Kidney (tissue), 22 donors: ENCODE measurements at places on chromosomes 5 and 9.

DNA sequence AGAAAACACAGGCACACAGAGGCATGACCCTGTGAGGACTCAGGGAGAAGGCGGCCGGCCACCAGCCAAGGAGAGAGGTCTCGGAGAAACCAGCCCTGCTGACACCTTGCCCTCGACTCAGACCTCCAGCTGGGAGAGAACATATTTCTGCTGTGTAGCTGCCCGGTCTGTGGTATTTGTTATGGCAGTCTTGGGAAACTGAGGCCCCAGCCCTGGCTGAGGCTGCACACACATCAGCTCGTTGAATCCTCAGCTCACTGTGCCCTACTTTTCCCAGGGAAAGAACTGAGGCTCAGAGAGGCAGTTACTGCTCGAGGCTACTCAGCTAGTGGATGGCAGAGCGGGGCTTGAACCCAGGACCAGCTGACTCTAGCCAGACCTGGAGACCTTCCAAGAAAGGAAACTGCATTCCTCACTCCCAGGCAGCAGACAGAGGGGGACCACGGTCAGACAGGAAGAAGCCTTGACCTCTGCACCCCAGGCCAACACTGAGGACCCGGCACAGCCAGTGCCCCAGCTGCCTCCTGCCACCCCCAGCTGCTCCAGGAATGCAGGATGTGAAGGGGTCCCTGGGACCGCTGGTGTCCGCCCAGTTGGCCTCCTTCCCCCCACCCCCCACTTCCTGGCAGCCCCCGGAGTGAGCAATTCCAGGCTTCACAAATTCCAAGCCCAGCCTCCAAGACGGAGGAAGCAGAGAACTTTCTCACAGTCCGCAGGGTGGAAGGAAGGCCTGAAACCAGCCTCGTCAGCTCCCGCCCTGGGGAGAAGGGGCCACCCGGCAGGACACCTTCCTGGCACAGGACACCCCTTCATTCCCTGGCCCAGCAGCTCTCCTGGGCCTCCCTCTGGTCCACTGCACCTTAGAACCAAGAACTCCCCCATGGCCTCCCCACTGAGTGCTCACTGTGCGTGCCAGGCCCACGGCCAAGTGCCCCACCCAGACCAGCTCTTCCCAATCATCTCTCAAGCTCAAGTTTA is 69.9 kb downstream of the LRSAM1 start:
- H3K36me3 ChIP-seq: peaks cover 15% of the 10 kb centered on the region
- peaks cover 21% of the 10 kb centered on the region for H3K4me1 ChIP-seq
- H3K27me3 ChIP-seq: no peaks in the 10 kb centered on the region
- H3K4me3 ChIP-seq: no peak overlapping the region

DNA sequence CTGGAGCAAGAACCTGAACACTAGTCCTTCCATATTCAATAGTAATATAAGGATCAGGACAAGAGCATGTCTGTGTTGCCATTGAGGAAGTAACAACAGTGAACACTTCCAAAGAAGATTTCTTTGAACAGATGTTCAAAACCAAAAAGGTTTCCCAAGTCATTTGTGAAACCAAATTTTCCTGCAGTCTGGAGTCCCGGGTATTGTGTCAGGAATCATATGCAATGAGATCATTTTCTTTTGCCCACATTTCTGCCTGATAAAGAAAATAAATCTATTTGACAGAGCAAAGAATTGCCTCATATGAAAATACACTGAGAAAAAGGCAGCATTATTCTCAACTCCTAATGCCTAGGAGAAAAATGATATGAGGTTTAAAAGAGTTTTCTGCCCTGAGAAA is 151.7 kb downstream of the SNX18 start:
- H3K4me1 ChIP-seq: no peaks in the 10 kb centered on the region
- no peaks in the 10 kb centered on the region for H3K27me3 ChIP-seq
- no peak overlapping the region for H3K4me3 ChIP-seq

GRCh38 chr5:155406815-155407214 is 393.3 kb downstream of the KIF4B start:
- no peaks in the 10 kb centered on the region for H3K36me3 ChIP-seq
- H3K4me1 ChIP-seq: no peaks in the 10 kb centered on the region
- no peak overlapping the region for H3K27ac ChIP-seq
- no peaks in the 10 kb centered on the region for H3K27me3 ChIP-seq

- no peaks in the 10 kb centered on the region for H3K27me3 ChIP-seq
- H3K4me1 ChIP-seq: peaks cover 10% of the 10 kb centered on the region
- peak; percentile 79 for DNase-seq
- no peaks in the 10 kb centered on the region for H3K36me3 ChIP-seq
- H3K27ac ChIP-seq: peak overlapping the region; percentile 72
Measured at GRCh38 chr5:116573702-116574366, 789 bp downstream of the SEMA6A start.

DNA sequence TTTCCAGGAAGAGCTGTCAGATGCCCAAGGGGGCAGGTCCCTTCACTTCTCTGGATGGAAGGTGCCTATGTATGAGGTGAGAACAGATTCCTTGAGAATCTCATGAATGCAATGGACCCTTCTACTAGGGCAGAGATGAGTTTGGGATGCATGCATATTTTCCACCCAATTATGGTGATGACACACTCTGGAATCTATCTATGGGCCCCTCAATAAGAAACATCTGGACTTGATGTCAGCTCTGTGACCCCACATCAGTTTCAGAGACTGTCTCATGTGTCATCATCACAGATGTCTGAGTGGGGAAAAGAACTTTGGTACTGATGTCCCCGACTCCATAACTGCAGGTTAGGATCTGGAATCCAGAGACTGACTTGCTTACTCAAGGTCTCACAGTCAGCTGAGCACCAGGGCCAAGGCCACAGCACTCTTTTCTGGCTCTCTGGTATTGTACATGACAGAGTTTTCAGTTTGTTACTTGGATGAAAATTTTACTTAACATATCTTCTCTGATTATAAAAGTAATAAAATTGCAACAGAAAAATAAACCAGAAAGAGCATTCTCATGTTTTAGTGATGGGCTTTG is 177.0 kb downstream of the DCP2 start:
- H3K4me3 ChIP-seq: no peak overlapping the region
- no peaks in the 10 kb centered on the region for H3K36me3 ChIP-seq
- no peak for DNase-seq
- H3K27ac ChIP-seq: no peak overlapping the region

DNA sequence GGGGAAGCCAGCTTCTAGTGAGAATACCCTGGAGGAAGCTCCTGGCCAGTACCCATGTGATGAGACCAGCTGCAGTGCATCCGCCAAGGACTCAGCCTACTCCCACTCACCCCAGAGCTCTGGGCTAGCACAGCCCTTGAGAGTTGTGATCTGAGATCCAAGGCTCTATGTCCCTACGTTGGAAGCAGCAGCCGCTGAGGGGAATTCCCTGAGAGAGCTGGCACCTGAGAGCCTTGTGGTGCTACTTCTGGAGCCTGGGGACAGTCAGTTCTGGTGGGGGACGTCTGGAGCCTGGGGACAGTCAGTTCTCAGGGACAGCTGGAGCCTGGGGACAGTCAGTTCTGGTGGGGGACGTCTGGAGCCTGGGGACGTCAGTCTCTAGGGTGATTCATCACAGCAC is 39.2 kb downstream of the PDZD2 start:
- DNase-seq: peak; percentile 56
- no peak overlapping the region for H3K4me3 ChIP-seq
- no peaks in the 10 kb centered on the region for H3K27me3 ChIP-seq
- H3K4me1 ChIP-seq: no peaks in the 10 kb centered on the region

DNA sequence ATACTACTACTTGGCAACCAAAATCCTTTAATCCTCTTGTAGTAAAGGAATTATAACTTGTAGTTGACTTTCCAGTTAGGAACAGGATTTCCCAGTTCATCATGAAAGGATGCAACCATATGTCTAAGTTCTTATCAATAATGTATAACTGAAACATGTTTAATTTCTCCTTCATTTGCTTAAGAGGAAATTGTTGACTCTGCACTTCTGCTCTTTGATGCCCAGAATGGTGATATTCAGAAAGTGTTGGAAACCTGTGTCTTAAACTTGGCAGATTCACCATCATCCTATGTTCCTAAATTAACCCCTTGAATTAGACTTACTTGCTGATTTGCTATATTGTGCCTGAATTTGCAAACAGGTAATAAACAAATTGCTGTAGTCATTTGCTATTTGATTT is 201.5 kb downstream of the PTPRD start:
- no peaks in the 10 kb centered on the region for H3K27me3 ChIP-seq
- no peaks in the 10 kb centered on the region for H3K36me3 ChIP-seq
- no peaks in the 10 kb centered on the region for H3K4me1 ChIP-seq
- H3K27ac ChIP-seq: no peak overlapping the region
- H3K4me3 ChIP-seq: no peak overlapping the region
- no peak for DNase-seq

- H3K27me3 ChIP-seq: no peaks in the 10 kb centered on the region
- no peak overlapping the region for H3K27ac ChIP-seq
- DNase-seq: no peak
- no peaks in the 10 kb centered on the region for H3K36me3 ChIP-seq
- H3K4me3 ChIP-seq: no peak overlapping the region
Measured at GRCh38 chr9:122978601-122979000, 37.8 kb downstream of the RABGAP1 start.

GRCh38 chr5:53298841-53299240 is 181.6 kb upstream of the FST start:
- H3K27me3 ChIP-seq: no peaks in the 10 kb centered on the region
- no peaks in the 10 kb centered on the region for H3K36me3 ChIP-seq
- H3K27ac ChIP-seq: no peak overlapping the region
- DNase-seq: no peak
- no peaks in the 10 kb centered on the region for H3K4me1 ChIP-seq

DNA sequence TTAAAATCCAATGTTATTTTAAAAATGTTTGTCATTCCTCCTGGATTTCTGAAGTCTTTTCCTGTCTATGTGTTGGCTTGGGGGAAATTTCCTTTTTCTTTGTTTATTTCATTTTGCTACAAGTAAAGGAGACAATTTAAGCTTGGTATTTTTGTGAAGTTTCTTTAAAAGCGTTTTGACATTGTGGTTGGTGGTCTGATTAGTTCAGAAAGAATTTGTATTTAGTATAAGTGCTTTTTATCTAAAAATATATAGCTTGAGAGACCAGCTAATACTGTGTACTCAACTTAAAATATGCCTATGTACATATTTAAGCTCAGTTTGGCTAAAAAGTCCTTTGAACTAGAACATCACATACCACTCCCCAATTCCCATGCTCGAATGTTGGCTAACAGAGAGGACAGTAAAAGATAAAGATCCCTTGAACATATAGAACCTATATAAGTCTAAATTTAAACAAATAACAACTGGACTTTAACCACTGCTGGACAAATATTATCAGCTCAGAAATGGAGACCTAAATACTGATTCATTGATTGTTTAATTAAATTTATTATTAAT is 237.6 kb downstream of the TLE4 start:
- no peak overlapping the region for H3K4me3 ChIP-seq
- DNase-seq: no peak
- no peak overlapping the region for H3K27ac ChIP-seq
- no peaks in the 10 kb centered on the region for H3K27me3 ChIP-seq

- H3K4me3 ChIP-seq: no peak overlapping the region
- no peak overlapping the region for H3K27ac ChIP-seq
- H3K36me3 ChIP-seq: peaks cover 52% of the 10 kb centered on the region
- H3K27me3 ChIP-seq: no peaks in the 10 kb centered on the region
Measured at GRCh38 chr5:151126199-151126645, 31.4 kb downstream of the ANXA6 start.

- no peak for DNase-seq
- H3K4me3 ChIP-seq: no peak overlapping the region
Measured at GRCh38 chr5:123827811-123828210, 315.8 kb downstream of the CSNK1G3 start.

DNA sequence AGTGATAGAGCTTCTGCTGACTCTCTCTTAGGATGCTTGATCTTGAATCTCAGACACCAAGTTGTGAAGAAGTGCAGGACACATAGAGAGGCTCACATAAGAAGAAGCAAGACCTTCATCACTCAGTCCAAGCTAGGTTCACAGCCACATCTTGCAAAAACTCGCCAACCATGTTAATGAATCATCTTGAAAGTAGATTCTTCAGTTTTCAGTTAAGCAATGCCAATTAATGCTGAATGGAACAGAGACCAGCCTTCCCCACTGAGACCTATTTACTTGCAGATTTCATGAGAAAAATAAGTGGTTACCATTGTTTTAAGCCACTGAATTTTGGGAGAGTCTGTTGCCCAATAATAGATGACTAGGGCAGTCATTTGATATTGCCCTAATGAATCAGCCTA is 217.7 kb upstream of the EDIL3 start:
- no peaks in the 10 kb centered on the region for H3K27me3 ChIP-seq
- H3K4me3 ChIP-seq: no peak overlapping the region
- H3K36me3 ChIP-seq: no peaks in the 10 kb centered on the region
- no peaks in the 10 kb centered on the region for H3K4me1 ChIP-seq

DNA sequence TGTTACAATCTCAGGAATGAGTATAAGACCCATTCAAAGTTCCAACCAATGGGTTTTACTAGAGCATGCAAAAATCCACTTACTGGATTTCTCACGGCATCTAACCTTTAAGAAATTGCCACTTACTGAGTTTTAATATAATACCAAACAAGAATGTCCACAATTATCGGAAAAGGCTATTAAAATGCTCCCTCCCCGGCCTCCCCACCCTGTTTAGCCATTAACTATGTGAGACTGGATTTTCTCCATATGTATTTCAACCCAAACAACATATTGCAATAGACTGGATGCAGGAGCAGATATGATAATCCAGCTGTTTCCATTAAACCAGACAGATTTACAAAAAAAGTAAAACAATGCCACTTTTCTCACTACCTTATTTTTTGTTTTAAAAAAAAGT is 4.1 kb downstream of the AGTPBP1 start:
- no peaks in the 10 kb centered on the region for H3K27me3 ChIP-seq
- no peak for DNase-seq
- no peaks in the 10 kb centered on the region for H3K36me3 ChIP-seq
- no peak overlapping the region for H3K4me3 ChIP-seq
- no peaks in the 10 kb centered on the region for H3K4me1 ChIP-seq

GRCh38 chr9:110876929-110877328 is 161.3 kb downstream of the LPAR1 start:
- H3K27ac ChIP-seq: no peak overlapping the region
- no peaks in the 10 kb centered on the region for H3K27me3 ChIP-seq
- no peak for DNase-seq

DNA sequence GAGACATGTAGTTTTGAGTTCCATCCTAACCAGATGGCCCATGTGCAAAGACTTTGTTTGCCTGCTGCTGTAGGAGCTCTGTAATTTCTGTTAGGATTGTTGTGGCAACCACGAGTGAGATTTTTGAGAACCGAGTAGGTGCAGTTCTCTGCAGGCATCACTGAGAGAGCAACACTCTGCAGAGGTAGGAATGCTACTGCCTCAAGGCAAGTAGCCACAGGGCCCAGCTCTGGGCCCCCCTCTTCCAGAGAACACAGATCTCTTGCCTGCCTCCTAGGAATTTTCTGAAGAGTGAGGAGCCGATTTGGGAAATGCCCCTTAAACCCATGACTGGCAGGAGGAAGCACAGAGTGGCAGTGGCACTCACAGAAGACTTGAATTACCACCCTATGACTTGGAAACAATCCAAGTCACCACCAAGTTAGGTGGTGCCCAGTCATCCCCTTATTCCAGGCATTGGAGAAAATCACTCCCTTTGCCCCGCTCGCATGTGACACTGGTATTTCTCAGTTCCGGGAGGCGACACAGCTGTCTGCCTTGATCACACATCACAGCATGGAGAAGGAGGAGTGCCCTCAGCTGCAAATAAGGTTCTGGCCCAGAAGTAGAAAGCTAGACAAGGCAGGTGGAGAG is 52.5 kb upstream of the SLC2A8 start:
- H3K36me3 ChIP-seq: no peaks in the 10 kb centered on the region
- H3K27me3 ChIP-seq: no peaks in the 10 kb centered on the region
- H3K4me1 ChIP-seq: no peaks in the 10 kb centered on the region
- H3K4me3 ChIP-seq: no peak overlapping the region
